ENCODE measurements at places on chromosomes 5 and 9.

- no peak for DNase-seq
Measured at GRCh38 chr5:19301271-19301670, 686.7 kb downstream of the CDH18 start.

- DNase-seq = no peak
Measured at GRCh38 chr5:1297243-1297642, 2.4 kb upstream of the TERT start.

GRCh38 chr9:2477755-2478154 is 143.8 kb upstream of the VLDLR start:
- no peak for DNase-seq

- no peak for DNase-seq
Measured at GRCh38 chr5:16131878-16132277, 47.7 kb downstream of the MARCHF11 start.

GRCh38 chr5:179295778-179296149 is 49.5 kb downstream of the ADAMTS2 start:
- DNase-seq = no peak

DNA sequence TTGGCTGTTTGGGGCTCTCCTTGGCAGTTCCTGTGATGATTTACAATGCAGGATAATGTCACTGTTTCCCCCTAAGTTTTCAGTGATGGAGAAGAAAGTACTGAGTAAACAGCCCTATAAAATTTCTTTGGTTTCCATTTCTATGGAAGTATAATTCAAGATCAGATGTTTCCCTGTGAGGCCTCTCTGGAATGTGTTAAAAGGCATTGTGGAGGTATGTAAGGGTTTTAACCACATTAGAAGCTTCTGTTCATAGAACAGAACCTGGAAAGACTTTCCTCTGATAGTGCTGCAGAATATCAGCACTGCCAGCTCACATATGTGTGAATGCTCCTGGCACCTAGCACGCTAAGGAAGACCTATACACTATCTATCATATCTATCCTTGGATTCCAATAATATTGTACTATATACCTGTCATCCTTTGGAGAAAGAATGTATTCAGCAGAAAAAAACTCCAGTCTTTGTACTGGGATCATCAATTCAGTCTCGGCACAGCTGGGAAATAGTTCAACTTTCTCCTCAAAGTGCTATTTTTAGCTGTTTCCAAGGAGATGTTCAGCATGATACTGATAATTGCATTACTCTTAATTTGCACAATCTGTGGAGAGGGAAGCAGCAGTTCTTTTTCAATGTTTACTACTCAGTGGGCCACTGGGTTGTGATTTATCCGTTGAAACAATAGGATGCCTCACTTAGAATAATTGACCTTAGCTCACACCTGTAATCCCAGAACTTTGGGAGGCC is 21.9 kb downstream of the TTC1 start:
- DNase-seq = no peak

- no peak for DNase-seq
Measured at GRCh38 chr9:126421567-126422428, 95.2 kb downstream of the MVB12B start.
